ENCODE measurements at places on chromosomes 16 and 17.

GRCh38 chr17:69578385-69578936 is 164.0 kb downstream of the MAP2K6 start:
- no peak for DNase-seq

GRCh38 chr17:30344283-30345088 is 10.6 kb upstream of the TMIGD1 start:
- DNase-seq = no peak

- DNase-seq = no peak
Observed at GRCh38 chr17:45722161-45722560, 62.0 kb upstream of the CRHR1 start.

GRCh38 chr17:79028496-79029326 is 4.7 kb downstream of the C1QTNF1 start:
- DNase-seq = no peak

DNA sequence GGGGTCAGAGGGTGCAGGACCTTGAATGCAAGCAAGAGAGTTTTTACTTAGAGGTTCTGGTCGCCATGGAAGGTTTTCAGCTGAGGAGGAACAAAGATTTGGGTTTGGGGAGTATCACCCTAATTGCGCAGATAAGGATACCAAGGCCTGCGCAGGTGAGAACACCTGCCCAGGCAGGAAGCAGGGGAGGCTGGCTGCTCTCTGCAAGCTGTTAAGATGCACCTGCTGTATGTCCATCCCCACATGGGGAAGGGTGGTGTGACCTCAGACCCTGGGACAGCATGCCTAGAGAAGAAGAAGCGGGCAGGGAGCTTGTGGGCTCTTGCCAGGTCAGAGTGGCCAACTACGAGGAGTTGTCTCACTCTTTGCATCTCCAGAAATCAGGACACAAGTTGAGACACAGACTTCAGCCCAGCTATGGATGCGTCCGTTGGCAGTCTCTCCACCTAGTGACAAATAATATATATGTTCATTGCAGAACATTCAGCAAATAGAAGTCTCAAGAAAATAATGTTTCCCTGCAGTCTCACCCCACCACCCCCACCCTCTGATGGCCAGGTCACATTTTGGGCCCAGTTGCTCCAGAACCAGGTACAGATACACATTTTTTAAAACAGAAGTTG is 77.7 kb downstream of the SREBF1 start:
- DNase-seq = no peak

DNA sequence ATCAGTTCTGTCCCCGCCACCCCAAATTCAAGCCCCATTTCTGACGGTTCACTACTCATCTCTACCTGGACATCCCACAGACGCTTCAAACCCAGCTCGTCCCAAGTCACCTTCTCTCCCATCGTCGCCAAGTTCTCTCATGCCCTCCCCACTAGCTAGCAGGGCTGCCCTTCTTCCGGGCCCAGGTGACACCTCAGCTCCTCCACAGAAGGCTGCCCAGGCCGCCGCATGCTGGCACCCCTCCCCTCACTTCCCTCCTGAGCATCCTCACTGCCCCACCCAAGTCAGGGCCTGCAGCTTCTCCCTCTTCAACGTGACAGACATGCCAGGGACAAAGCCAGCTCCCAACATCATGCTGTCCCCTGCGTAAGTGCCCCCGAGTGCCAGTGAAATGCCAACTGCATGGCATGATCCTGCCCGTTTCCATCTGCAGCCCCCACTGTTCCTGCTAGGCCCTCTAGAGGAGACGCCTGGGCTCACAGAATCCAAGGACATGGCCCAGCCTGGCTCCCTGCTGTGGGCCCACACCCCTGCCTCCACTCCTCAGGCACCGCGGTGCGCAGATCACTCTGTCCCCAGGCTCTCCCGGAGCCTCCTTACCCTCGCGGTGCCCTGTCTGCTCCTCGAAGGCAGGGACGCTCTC is 5.9 kb downstream of the CYB561 start:
- no peak for DNase-seq

DNA sequence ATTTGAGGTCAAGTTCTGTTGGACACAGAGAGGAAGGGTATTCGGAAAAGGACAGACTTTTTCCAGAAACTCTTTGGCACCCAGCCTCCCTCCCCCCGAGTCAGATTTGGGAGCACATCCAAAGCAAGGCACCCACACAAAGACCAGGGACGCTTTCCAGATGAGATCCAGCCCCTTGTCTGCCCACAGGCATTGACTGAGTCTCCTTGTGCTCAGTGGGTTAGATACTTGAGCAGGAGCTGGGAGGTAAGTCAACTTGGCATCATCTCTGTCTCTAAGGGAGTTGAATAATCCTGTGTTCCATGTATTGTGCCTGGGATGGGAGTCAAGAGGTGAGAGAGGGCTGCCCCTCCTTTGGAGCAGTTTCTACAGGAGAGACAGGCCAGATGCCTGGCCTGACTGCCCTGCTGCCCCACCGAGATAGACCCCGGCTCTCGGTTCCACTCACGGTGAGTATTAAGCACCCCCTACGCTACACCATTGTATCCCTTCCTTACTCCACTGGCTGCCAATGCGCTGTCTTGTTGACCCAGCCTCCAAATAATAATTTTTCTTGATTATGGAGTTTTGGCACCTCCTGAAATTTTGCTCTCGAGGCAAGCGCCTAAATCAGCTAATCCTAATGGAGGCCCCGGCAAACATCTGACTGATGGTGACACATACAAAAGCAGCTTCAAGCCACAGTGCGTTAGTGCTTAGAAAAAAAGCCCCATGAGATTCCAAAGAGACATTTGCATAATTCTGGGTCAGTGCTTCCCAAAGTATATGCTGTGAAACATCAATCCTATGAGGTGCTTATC is 29.6 kb upstream of the MAP3K14 start:
- no peak for DNase-seq

GRCh38 chr16:78297066-78297666 is 197.7 kb downstream of the WWOX start:
- no peak for DNase-seq
